ENCODE measurements at places on chromosomes 2 and 18. TPM values are rescaled to one million over a fixed set of nuclear protein-coding genes. Genes with fewer than 3 reads are reported as not detected.
A peak's percentile ranks its signal among the peaks of the same experiment; 100 is the strongest.

Gene SULT1C2
- 3.3 TPM for total RNA-seq

DNA sequence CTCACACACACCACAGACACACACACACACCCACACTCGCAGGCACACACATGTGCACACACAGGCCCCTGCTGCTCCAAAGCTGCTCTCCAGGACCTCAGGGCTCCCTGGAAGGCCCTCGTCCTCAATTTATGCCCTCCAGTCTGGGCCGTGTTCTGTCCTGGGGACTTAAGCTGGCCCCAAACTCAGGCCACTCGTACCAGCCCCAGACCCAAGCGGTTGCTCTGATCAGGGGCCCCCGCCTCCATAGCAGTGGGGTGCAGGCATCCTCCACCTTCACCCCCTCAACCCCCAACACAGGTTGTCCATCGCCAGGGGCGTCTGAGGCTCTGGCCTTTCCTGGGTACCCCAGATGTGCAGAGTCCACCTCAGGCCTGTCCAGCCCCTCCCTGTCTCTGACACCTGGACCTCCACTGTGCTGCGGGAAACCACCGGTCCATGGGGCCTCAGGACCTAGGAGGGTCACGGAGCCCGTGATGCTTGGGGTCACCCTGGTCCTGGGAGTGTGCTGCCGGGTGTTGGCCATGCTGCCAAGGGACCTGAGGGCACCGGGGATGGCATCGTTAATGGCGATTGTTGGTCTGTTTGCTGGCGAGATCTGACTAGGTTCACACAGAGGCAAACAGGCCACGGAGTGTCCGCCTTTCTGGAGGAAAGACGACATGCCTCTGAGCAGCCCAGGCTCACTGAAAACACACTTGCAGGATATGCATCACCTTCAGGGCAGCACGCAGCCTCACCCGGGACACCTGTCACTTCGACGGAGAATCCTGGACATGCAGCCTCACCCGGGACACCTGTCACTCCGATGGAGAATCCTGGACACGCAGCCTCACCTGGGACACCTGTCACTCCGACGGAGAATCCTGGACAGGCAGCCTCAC is 155.6 kb downstream of the NDUFA10 start:
- peak; percentile 40 for DNase-seq

- DNase-seq, result no peak
Measured at GRCh38 chr2:66430505-66431273, 4.2 kb upstream of the MEIS1 start.

- DNase-seq, result no peak
Measured at GRCh38 chr2:143426296-143426695, 297.1 kb downstream of the ARHGAP15 start.

GRCh38 chr2:67954093-67954748 is 108.6 kb downstream of the C1D start:
- no peak for DNase-seq

Gene OXER1
- total RNA-seq, result 2.8 TPM

Gene MARCO
- total RNA-seq, result 22.0 TPM

DNA sequence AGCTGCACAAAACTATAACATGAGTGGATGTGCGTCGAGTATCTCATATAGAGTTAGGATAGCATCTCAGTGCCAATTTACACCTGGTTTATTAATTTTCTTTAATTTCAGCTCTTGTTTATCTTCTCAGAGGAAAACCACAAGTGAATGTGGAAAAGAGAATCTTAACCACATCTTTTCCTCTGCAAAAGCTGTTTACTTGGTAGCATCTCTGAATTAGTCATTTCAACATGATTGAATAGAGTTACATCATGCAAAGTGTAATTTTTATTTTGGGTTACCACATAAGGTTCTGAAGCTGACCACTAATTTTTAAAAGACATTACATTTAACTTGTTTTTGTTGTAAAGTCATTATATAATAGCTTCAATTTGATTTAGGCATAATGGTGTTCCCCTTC is 83.8 kb upstream of the FAM237A start:
- DNase-seq, result no peak

GRCh38 chr2:8677646-8678592 is 3.9 kb upstream of the ID2 start:
- no peak for DNase-seq

GRCh38 chr2:40428439-40428838 is 23.5 kb downstream of the SLC8A1 start:
- DNase-seq, result no peak

Data from sciatic nerve (tissue), 2 donors.